GM12891 (cell line): ENCODE measurements at places on chromosomes 3 and 15.
A peak's percentile ranks its signal among the peaks of the same experiment; 100 is the strongest.

- DNase-seq, result no peak
Observed at GRCh38 chr15:71707230-71708050, 102.9 kb upstream of the NR2E3 start.

DNA sequence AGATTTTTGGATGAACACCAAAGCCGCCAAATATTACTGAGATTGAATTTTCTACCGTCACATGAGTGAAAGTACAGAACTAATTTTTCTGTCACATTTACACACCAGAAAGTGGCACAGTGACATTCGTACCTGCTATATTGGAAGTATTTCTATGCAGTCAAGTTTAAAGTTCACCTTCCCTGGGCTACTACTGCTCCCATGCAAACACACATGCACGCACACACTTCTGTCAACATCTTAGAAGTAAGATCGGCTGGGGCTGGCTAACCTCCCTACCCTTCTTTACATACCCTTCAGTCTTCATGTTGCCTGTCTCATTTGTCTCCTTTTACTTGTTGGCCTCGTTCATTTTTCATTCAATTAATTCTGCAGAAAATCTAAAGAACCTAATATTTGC lies 19.0 kb upstream of the TM4SF1 start:
- no peak for DNase-seq

DNA sequence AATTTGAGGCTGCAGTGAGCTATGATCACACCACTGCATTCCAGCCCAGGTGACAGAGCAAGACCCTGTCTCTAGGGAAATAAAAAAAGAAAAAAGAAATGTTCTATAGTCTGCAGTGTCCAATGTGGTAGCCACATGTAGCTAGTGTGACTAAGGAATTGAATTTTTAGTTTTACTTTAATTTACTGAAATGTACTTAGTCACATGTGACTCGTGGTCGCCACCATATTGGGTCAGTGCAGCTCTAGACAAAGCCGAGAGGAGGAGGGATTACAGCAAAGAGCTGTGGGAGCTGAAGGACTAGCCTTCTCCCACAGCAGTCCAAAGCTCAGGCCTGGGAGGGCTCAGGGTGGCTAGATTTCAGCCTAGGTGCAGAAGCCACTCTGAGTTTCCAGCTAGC lies 65.9 kb upstream of the NTRK3 start:
- no peak for DNase-seq

DNA sequence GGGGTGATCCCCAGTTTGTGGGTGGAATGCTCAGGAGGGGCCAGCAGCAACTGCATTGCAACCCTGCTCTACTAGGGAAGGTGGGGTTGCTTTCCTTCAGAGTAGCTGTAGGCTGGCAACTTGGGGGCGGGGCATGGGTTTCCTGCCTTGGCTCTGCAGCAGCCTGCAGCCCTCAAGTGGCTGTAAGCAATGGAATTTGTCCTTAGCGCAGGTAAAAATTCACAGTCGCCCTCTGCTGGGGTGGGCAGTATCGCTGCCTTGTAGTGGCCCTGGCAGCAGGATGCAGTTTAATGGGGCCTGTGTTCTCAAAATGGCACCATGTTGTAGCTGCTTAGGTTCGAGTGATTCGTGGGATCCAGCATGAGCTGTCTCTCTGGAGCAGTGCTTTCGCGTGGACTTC lies 29.8 kb downstream of the STT3B start:
- DNase-seq, result no peak

DNA sequence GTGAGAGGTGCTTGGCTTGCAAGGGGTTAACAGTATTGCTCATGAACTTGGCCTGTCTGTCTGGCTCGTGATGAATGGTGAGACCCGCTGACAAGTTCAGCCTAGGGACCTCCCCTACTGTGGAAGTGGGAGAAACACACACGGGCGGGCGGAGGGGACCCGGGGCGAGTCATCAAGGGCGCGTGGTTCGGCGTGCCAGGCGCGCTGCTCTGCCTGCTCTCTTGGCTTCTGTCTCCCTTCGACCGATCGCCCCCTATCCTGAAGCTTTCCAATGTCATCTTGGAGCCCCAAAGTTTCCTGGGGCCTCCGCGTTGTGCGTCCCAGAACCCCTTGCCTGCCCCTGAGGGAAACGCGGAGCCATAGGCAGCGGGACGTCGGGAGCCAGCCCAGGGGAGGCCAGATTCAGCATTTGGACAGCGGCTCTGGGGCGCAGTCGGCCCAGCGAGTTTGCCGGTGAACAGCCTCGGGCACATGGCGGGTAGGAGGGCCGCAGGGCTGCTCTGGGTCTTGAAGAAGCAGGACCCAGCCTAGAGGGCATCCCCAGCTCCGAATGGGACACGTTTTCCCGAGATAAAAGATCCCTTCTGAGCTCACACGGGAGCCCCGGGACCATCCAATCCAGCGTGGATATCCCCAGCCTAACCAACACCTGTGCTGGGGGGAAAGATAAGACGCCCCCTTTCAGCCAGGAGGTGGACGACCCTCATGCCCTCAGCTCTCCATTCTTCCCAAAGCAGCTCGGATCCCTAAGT lies 27.0 kb upstream of the POLG start:
- peak; percentile 77 for DNase-seq

- DNase-seq, result no peak
Observed at GRCh38 chr3:128784232-128784631, 58.2 kb downstream of the RAB7A start.

DNA sequence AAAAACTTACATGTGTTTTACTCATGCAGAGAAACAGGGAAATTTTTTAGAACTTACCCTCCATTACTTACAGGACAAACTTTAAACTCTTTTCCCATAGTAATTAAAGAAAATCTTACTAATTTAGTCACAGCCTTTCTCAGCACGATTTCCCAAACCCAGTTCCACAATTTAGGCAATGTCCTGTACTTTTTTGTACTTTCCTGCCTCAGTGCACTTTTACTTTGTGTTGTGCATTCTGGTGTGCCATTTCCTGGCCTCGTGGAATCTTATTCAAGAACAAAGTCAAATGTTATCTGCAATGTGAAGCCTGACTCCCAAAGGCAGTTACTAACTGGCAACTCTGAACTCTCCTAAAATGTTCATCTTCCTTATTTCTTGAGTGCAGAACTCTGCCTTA lies 1.9 kb downstream of the SLC33A1 start:
- no peak for DNase-seq

DNA sequence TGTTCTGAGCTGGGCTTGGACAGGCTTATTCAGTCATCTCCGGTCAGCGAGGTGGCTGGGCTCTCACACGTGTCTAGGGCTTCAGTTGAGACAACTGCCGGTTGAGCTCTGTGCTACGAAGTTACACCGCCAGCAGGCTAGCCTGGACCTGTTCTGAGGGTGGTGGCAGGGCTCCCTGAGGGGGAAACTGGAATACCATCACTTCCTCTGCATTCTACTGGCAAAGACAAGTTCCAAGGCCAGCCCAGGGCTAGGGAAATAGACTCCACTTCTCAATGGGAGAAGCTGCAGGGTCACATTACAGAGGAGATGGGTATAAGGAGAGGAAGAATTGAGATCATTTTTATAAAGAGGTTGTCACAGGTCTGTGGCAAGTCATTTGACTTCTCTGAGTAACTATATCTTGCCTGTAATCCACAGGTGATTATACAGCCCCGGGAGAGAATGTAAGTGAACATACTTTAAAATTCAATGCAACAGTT lies 106.8 kb upstream of the IL12A start:
- no peak for DNase-seq

- DNase-seq, result no peak
Observed at GRCh38 chr15:101386967-101387366, 91.9 kb upstream of the SNRPA1 start.

DNA sequence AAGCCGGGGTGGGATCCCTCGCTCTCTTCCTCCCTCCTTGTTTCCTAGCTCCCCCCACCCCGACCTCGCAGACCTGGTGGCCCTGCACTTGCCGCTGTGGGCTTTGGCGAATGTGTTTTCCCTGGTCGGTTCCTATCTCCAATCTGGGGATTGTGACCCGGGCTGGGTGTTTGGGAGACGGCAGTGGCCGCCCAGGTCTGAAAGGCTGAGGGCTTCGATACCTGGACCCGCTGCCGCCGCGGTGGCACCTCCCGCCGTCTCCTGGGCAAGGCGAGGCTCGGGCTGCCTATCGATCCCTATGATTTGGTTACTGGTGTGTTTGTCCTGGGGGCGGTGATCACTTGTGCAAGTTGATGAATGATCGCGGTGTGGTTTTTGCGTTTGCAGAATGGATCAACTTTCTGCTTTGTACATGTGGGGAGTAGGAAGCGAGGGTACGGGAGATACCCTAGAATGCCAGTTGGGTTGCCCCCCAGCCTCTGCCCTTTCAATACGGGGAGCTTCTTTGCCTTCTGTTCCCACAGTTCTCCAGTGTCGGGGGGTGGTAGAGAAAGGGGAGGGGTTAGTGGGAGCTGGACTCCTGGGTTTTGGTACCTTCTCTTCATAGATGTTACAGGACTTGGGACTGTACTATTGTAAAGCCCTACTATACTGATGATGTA lies 3.0 kb downstream of the BBX start:
- DNase-seq, result no peak

- DNase-seq, result no peak
Observed at GRCh38 chr3:9692416-9692815, 11.2 kb upstream of the CPNE9 start.

- no peak for DNase-seq
Observed at GRCh38 chr3:153285194-153285641, 123.2 kb downstream of the RAP2B start.

DNA sequence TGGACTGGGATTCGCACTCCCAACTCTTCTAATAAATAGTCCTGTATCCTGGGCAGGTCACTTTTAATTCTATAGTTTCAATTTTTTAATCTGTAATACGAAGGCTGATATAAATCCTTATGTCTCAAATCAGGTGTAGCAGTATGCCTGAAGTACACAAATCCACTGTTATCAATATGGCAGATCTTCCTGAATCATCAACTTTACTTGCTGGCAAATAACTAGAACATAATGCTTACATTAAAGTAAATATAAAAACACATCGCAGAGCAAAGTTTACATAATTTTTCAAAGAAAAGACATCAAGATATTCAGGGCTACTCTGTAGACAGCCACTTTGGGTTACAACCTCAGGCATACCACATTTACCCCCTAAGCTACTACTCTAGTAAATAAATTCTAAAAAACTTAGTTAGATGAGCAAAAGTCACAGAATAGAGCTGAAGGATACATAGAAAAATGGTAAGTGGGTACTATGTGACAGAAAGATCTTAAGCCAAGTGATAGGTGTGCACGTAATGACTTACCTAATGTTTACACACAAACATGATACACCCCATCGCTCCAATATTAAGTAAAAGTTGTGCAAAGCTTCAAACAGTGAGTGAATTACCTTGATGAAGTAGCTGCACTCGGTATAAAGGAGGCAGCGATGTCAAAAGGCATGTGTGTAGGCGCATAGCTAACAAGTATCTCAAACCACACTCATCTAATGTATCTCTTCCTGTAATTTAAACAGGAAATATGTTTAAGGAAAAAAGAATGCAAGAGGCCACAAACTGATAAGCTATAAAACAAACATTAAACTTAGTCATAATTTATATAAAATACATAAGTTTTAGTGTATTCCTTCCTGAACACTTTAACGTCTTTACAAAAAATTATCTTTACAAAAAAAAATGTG lies 127.9 kb downstream of the DMXL2 start:
- no peak for DNase-seq

- DNase-seq, result no peak
Observed at GRCh38 chr3:22960105-22960984, 242.8 kb upstream of the UBE2E2 start.

DNA sequence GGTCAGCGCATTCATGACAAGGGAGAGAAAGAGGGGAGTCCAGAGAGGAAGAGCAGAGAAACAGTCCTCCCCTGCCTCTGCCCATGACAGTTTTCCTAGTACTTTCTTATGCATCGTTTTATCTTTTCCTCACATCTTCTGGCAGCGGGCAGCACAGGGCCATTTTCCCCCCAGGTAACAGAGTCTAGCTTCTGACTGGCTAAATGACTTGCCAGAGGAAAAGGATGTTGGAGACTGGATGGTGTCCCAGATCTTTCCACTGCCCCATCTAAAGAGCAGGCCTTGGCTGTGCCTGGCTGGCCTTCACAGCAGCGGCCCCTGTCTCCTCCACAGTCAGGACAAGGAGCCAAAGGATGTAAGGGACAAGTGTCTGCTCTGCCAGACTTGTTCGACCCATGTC lies 59.3 kb downstream of the CTDSPL start:
- DNase-seq, result no peak

GRCh38 chr3:30615615-30616346 lies 9.4 kb downstream of the TGFBR2 start:
- no peak for DNase-seq

GRCh38 chr3:79002465-79003372 lies 765.1 kb downstream of the ROBO1 start:
- no peak for DNase-seq
